ENCODE measurements at places on chromosomes 11 and 22.

GRCh38 chr11:7506243-7506642 is 7.6 kb upstream of the PPFIBP2 start:
- no peaks in the 10 kb centered on the region for H3K36me3 ChIP-seq
- H3K4me1 ChIP-seq: no peaks in the 10 kb centered on the region
- no peaks in the 10 kb centered on the region for H3K27me3 ChIP-seq
- no peak overlapping the region for H3K27ac ChIP-seq
- DNase-seq: no peak
- H3K4me3 ChIP-seq: no peak overlapping the region

DNA sequence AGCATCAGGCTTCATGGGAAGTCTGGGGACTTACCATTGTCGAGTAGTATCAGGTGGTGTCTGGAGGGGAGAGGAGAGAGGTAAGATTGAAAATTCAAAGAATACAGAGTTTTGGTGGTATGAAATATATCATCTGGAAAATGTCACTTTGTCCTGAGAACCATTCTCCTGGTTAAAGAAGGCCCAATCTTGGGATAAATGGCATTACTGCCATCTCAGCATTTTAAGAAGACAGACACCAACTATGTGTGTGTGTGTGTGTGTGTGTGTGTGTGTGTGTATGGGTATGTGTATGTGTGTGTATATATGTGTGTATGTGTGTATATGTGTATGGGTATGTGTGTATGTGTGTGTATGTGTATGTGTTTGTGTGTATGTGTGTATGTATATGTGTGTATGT is 673.3 kb downstream of the NTM start:
- H3K4me1 ChIP-seq: no peaks in the 10 kb centered on the region
- no peaks in the 10 kb centered on the region for H3K36me3 ChIP-seq
- H3K27ac ChIP-seq: no peak overlapping the region
- no peak for DNase-seq
- H3K27me3 ChIP-seq: no peaks in the 10 kb centered on the region

DNA sequence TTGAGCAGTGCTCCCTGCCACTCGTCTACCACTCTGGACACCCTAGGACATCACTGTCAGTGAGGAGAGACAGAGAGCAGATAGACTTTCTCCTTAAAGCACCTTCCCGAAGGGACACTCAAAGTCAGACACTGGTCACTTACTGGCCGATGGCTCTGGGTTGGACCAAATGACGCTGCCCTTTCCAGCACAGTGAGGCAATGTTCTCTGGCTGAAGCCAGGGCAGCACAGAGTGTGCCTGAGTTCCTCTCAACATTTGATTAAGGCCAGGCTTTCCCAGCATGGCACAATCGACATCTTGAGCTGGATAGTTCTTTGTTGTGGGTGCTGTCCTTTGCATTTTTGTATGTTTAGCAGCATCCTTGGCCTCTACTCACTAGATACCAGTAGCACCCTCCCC is 206.2 kb downstream of the CSNK2A3 start:
- no peak for DNase-seq
- no peaks in the 10 kb centered on the region for H3K27me3 ChIP-seq
- no peak overlapping the region for H3K27ac ChIP-seq
- H3K4me3 ChIP-seq: no peak overlapping the region
- H3K36me3 ChIP-seq: no peaks in the 10 kb centered on the region
- H3K4me1 ChIP-seq: no peaks in the 10 kb centered on the region

DNA sequence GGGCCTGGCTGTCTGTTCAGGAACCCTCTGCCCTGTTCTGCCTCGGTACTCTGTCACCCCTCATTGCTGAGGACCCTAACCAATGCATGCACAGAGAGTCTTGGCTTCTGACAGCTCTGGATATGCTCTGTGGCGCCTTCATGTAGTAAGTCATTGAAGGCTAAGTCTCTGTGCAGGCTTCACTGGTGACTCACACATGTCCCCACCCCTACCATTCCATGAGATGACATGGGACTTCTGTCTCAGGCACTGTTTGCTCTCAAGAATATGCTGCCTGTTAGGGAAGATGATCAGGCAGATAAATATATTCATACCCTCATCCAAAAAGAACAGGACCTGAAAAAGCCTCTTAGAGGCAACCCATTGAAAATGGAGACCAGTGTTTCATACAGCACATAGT is 43.6 kb upstream of the HORMAD2 start:
- no peak overlapping the region for H3K27ac ChIP-seq
- no peaks in the 10 kb centered on the region for H3K27me3 ChIP-seq
- no peaks in the 10 kb centered on the region for H3K4me1 ChIP-seq
- H3K4me3 ChIP-seq: no peak overlapping the region
- DNase-seq: no peak
- no peaks in the 10 kb centered on the region for H3K36me3 ChIP-seq

GRCh38 chr11:87359401-87359800 is 321.7 kb downstream of the TMEM135 start:
- no peaks in the 10 kb centered on the region for H3K36me3 ChIP-seq
- H3K4me3 ChIP-seq: no peak overlapping the region
- DNase-seq: no peak
- H3K27me3 ChIP-seq: no peaks in the 10 kb centered on the region
- no peaks in the 10 kb centered on the region for H3K4me1 ChIP-seq
- H3K27ac ChIP-seq: no peak overlapping the region
